ENCODE measurements at places on chromosomes 7 and 10.

GRCh38 chr10:110699859-110700468, 55.8 kb downstream of the RBM20 start:
- DNase-seq: no peak

GRCh38 chr7:111080495-111081105, 10.3 kb upstream of the LRRN3 start:
- no peak for DNase-seq

GRCh38 chr10:49012603-49013002, 73.0 kb upstream of the LRRC18 start:
- no peak for DNase-seq

DNA sequence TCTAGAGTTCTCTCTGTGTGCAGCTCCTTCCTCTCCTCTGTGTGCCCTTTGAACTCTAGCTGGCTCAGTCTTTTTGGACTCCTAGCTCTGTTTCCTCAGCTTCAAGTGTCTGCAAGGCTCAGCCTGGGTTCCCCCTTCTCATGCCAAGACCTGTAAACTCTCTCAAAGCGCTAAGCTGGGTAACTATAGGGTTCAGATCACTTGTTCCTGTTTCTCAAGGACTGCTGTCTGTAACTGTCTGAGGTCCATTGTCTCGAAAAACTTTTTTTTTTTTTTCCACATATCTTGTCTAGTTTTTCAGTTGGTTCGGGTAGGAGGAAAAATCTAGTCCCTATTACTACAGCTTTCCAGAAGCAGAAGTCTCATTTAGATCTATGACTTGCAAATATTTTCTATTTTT, 46.6 kb upstream of the PPP1R17 start:
- DNase-seq: no peak

DNA sequence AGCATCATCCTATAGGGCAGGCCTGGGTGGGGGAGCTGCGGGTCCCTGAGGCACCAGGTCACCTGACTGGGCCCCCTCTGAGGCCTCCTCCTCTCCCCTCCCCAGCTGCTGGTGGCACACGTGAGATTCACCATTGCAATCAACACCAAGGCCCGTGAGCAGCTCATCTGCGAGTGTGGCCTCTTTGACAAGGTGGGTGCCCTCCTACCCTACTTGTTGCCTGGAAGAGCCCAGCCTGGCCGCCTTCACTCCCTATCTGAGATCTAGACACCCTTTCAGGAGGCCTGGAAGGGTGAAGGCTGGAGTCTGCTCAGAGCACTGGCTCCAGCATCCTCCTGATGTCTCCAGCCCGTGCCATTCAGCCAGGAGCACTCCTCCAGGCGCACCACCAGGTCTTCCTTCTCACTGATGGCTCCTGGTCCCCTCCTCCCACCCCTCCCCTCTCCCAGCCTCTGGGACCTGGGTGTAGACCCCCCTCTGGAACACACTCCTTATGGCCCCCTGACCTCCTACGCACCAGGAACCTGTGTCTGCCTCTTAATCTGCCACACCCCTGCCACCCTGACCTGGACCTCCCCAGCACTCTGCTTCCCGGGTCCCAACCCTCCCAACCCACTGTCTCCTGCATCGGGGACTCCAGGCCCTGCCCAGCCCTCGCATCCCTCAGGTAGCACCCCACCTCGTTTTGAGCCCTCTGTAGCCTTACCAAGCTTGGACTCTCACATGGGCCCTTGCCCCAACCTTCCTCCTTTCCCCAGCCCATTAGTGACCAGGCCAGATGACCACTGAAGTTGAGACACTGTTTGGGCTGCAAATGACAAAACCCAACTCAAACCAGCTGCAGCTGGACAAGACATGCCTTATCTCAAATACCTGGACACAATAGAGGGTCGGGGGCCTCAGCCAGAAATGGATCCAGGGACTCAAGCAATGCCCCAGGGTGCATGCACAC, 67.5 kb downstream of the ALOX5 start:
- no peak for DNase-seq

- no peak for DNase-seq
These were observed 1.0 kb upstream of the NOLC1 start for GRCh38 chr10:102150970-102151773.

GRCh38 chr7:100483722-100484672, at the start of gene NYAP1:
Gene NYAP1, plus strand, starts transcription at chr7:100483927. Its CDS starts 1,385 bp downstream, at chr7:100485312.
- DNase-seq: no peak

DNA sequence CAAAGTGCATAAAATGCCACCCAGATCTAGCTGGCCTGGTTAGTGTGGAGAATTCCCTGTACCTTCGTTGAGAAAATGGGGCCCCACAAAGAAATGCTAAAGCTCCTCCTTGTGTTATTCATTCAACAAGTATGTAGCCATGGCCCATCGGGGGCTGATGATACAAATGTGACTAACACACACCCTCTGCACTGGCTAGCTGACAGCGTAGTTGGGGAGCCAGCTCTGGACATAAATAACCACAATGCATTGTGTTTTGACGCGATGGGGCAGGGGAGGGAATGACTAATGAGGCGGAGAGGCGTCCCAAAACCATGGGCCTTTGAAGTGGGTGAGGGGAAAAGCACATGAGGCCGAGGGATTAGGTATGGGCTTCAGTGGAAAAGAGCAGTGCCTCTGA, 28.2 kb upstream of the ASL start:
- no peak for DNase-seq

DNA sequence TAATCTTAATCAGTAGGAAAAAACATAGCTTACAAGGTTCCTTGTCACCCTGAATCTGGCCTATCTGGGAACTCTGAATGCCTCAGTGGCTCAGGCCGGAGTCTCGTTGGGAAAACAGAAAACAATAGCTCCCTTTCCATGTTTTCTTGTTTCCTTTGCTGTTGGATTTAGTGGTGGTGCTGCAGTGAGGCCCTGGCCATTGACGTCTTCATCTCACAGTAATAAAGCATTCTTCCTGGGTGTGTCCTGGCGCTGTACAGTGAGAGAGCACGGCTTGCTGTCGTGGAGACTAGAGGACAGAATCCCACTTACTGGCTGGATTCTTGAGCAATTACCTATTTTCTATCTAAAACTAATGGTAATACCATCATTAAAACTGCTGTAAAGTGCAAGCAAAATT, 1.3 kb upstream of the SPOCK2 start:
- DNase-seq: no peak

DNA sequence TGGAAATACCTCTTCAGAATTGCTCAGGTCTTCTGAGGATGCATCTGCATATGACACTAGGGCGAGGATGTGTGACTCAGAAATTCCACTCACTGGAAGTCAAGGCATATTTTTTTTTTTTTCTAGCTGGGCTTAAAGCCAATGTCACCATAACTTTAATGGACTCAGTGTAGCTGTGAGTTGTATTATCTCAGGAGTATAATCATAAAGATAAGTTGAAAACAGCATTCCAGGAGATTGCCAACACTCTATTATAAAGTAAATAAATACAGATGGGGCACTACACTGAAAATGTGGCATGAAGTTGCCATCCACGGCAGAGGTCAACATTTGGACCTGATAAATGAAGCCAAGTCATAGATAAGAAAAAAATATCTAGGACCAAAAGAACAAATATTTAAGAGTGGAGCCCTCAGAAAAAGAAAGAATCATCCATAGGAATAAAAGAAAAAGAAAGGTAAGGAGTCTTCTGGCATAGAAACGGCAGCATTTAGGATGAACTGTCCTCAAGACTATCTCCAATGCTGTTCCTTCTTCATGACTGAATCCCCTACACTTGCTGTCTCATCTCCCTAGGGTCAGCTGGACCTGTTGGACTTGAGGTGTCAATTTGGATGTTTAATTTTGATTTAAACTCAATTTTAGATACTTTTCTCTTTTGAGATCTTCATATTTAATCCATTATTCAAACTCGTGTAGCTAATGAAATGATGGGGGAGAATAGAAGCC, 72.9 kb upstream of the CAV2 start:
- no peak for DNase-seq

DNA sequence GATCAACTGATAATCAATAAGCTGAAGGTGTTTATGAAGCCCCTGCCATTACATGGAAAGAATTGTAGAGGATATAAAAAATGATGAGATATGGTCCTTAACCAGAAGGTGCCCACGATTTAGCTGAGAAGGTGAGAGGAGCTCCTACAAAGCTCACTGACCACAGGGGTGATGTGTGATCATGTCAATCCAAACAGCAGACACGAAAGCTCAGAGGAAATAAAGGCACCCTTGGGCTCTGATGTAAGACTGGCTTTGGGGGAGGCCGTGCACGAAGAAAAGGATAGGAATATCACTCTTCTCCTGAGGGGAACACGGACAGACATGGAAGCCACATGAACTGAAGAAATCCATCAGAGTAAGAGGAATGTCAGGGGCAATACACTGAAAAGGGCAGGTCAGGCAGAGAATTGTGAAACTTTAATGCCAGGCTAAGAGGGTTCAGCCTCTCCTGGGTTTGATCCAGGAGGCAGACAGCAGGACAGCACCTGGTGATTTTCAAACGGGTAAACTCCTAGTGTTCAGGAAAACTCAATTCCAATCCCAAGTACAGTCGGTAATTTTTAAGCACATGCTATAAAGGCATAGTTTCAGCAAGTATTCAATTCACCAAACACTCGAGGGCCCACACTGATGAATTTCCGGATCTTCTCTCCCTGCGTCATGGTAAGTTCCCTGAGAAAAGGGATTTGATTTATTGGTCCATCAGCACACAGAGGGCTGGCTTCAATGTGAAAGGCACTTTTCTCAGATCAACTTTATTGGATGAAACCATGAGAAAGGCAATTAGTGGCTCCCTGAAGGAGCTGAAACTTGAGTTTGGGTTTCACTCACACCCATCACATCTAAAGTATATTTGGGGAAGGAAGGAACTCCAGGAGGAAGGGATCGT, 163.8 kb downstream of the PRPF18 start:
- DNase-seq: no peak

DNA sequence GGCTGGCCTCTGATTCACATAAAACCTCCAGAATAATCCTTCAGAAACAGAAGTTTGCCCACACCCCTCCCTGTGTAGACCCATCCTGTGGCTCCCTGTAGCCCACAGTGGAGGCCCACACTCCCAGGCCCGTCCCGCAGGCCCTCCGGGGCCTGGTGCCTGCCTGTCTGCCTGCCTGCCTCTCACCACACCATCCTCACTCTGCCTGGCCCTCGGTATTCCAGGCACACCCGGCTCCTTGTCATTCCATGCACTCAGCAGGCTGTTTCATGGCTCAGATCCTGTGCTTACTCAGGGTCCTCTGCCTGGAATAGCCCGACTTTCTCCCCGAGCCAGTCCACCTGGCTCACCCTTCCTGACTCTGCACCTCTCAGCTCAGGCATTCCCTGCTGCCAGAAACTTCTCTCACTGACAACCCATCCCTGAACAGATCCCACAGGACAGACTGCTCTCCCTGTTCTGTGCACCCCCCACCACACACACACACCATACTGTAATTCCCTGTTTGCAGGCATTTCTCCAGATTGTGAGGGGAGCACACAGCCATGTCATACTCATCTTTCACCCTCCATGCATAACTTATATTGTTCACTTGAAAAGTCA, 498.0 kb upstream of the ZMIZ1 start:
- no peak for DNase-seq

GRCh38 chr7:46206476-46207060, 285.5 kb upstream of the IGFBP3 start:
- DNase-seq: no peak

- DNase-seq: no peak
These were observed 7.1 kb upstream of the MUC3A start for GRCh38 chr7:100942045-100942774.

DNA sequence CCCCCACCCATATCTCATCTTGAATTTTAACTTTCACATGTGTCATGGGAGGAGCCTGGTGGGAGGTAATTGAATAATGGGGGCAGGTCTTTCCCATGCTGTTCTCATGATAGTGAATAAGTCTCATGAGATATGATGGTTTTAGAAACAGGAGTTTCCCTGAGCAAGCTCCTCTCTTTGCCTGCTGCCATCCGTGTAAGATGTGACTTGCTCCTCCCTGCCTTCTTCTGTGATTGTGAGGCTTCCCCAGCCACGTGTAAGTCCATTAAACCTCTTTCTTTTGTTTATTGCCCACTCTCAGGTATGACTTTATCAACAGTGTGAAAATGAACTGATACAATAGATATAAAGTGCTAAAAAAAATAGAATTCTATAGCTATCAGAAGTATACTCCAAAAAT, 168.8 kb downstream of the CXCL12 start:
- DNase-seq: no peak

DNA sequence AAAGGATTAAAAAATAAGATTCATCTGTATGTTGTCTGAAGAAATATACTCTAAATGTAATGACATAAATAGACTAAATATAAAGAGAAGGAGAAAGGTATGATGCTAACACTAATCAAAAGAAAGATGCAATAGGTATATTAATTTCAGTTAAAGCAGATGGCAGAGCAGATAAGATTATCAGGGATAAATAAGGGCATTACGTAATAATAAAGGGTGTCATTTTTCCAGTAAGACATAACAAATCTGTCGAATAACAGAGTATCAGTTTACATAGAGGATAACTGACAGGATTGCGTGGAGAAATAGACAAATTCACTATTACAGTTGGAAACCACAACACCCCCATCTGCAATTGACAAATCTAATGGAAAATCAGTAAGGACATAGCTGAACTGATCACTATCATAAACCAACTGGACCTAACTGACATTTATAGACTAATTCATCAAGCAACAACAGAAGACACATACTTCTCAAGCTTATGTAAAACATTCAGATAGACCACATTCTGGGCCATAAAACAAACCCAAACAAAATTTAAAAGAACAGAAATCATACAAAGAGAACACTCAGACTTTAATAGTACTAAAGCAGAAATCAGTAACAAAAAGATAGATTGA, 384.1 kb upstream of the COBL start:
- DNase-seq: no peak

DNA sequence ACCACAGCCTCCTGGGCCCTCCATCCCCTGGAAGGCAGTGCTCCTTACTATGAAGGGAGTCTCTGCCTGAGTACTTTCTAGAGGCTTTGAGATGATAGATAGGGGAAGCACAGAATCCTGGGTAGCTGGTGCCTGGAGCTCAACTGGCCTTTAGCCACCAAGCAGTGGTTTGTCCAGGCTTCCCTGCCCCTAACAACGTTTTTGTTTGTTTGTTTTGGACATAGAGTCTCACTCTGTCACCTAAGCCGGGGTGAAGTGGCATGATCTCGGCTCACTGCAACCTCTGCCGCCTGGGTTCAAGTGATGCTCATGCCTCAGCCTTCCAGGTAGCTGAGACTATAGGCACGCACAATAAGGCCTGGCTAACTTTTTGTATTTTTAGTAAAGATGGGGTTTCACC, 289.4 kb downstream of the PLXNA4 start:
- no peak for DNase-seq
